ENCODE measurements at places on chromosomes 2 and 18. TPM values are rescaled to one million over a fixed set of nuclear protein-coding genes. Genes with fewer than 3 reads are reported as not detected.

DNA sequence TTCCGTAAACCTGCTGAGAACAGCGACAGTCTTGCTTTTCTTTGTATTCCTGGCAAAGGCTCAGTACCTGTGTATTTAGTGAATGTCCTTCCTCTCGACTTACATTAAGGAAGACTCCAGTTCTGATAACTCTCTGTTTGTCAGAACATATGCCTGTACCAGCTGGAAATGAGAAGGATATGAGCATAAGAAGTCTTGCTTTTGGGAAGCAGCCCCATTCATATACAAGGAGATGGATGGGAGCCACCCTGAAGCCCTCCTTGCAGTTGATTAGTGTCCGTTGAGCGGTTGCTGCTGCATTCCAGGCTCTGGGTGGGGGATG lies 59.8 kb downstream of the SH3BP4 start:
- peak overlapping the region; percentile 72 for H3K27ac ChIP-seq
- H3K4me1 ChIP-seq: peaks cover 48% of the 10 kb centered on the region
- no peak for DNase-seq
- peaks cover 5% of the 10 kb centered on the region for H3K36me3 ChIP-seq
- H3K27me3 ChIP-seq: peaks cover 8% of the 10 kb centered on the region
- peak overlapping the region; percentile 18 for H3K4me3 ChIP-seq

- no peaks in the 10 kb centered on the region for H3K27me3 ChIP-seq
- no peak overlapping the region for H3K4me3 ChIP-seq
- DNase-seq: no peak
- H3K4me1 ChIP-seq: no peaks in the 10 kb centered on the region
Measured at GRCh38 chr2:124079045-124079444, 54.0 kb downstream of the CNTNAP5 start.

GRCh38 chr2:23456881-23457760 lies 72.1 kb downstream of the KLHL29 start:
- H3K4me3 ChIP-seq: no peak overlapping the region
- no peak overlapping the region for H3K27ac ChIP-seq
- no peaks in the 10 kb centered on the region for H3K27me3 ChIP-seq
- no peak for DNase-seq
- H3K4me1 ChIP-seq: peaks cover 28% of the 10 kb centered on the region

TUBA3D gene
- total RNA-seq: not detected

DNA sequence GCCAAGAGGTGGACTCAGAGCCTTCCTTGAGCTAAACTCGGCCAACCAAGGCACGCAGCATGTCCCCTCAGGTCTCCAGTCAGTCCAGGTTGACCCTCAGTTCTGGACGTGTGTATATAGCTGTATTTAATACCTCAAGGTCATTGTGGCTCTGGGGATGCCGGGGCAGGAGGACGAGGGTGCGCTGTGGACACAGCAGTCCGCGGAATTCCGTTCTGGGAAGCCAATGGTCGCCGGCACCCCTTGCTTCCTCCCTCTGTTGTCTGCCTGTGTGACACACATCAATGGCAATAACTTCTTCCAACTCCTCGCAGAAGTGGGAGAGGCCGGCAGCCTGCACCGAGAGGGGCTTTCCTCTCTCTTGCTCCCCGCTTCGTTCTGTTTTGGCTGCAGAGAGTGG lies 27.7 kb downstream of the LBH start:
- H3K27me3 ChIP-seq: peaks cover 9% of the 10 kb centered on the region
- H3K27ac ChIP-seq: no peak overlapping the region
- H3K4me1 ChIP-seq: peaks cover 26% of the 10 kb centered on the region

DSG1 gene
- total RNA-seq: not detected

DNA sequence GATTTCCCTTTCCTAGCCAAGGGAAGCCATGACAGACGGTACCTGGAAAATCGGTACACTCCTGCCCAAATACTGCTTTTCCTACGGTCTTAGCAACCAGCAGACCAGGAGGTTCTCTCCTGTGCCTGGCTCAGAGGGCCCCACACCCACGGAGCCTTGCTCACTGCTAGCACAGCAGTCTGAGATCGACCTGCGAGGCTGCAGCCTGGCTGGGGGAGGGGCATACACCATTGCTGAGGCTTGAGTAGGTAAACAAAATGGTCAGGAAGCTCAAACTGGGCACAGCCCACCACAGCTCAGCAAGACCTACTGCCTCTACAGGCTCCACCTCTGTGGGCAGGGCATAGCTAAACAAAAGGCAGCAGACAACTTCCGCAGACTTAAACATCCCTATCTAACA lies 6.8 kb upstream of the CD207 start:
- H3K27ac ChIP-seq: no peak overlapping the region
- no peak overlapping the region for H3K4me3 ChIP-seq
- no peak for DNase-seq
- no peaks in the 10 kb centered on the region for H3K4me1 ChIP-seq

DNA sequence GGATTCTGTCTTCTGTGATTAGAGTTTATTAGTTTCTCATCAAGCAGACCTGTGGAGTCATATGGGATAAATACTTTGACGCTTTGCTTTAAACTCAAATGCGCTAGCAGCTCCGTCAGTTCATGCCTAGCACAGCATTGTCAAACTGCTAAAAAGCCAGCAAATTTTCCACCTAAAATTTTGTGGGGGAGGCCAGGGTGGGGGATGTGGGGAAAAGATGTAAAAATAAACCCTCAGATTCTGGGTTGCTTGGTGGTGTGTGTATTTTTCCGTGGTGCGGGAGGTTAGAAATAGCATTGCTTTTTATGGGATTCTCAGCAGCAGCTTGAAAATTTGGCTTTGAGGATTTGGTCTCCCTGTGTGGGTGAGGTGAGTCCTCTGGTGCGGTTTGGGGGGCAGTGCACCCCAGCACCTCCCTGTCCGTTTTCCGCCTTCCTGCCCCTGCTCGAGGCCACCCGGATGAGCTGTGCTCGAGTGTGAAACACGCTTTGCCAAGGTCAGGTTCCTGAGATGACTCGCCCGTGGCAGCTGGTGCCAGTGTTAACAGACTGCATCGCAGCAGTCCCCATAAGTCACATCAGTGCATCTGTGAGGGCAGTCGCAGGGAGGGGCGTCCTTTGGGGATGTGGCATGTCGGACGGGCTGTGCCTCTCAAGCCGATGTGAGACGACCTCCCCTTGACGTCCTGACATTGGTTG lies 65.9 kb downstream of the LDLRAD4 start:
- H3K4me1 ChIP-seq: peaks cover 13% of the 10 kb centered on the region
- peak; percentile 49 for DNase-seq
- H3K4me3 ChIP-seq: no peak overlapping the region

IL36A gene
- not detected for total RNA-seq

SEPTIN10 gene
- 75.2 TPM for total RNA-seq

- no peaks in the 10 kb centered on the region for H3K4me1 ChIP-seq
- DNase-seq: no peak
- no peaks in the 10 kb centered on the region for H3K36me3 ChIP-seq
- H3K27ac ChIP-seq: no peak overlapping the region
- H3K27me3 ChIP-seq: no peaks in the 10 kb centered on the region
Measured at GRCh38 chr2:180753809-180754761, 226.3 kb upstream of the UBE2E3 start.

RFX8 gene
- 1.0 TPM for total RNA-seq

DNA sequence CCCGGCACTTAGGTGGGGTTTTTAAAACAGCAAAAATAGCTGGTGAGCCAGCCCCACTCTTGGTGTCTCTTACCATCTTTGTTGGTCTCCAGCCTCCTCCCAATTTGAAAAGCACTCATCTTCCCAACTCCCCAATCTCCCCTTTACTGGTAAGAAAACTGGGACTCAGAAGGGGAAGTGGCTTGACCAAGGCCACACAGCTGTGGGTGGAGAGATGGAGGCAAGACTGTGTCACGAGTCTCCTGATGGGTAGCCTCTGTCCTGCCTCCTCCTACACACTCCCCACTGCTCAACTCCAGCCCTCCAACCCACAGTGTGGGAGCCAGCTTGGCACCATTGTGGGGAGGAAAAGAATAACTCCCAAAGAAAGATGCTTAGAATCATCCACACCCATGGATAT lies 140.4 kb downstream of the SMAD2 start:
- H3K27me3 ChIP-seq: peaks cover 5% of the 10 kb centered on the region
- H3K27ac ChIP-seq: no peak overlapping the region
- no peak overlapping the region for H3K4me3 ChIP-seq
- DNase-seq: no peak
- H3K36me3 ChIP-seq: peaks cover 15% of the 10 kb centered on the region

KCMF1 gene
- total RNA-seq: 46.8 TPM

GRCh38 chr2:70509565-70509964 lies 44.1 kb downstream of the TGFA start:
- H3K27ac ChIP-seq: no peak overlapping the region
- peaks cover 7% of the 10 kb centered on the region for H3K27me3 ChIP-seq
- peaks cover 19% of the 10 kb centered on the region for H3K4me1 ChIP-seq
- no peaks in the 10 kb centered on the region for H3K36me3 ChIP-seq

GRCh38 chr18:67300498-67300897 lies 216.0 kb downstream of the DSEL start:
- no peaks in the 10 kb centered on the region for H3K4me1 ChIP-seq
- peaks cover 2% of the 10 kb centered on the region for H3K27me3 ChIP-seq
- H3K4me3 ChIP-seq: no peak overlapping the region
- H3K36me3 ChIP-seq: peaks cover 8% of the 10 kb centered on the region
- no peak overlapping the region for H3K27ac ChIP-seq

DNA sequence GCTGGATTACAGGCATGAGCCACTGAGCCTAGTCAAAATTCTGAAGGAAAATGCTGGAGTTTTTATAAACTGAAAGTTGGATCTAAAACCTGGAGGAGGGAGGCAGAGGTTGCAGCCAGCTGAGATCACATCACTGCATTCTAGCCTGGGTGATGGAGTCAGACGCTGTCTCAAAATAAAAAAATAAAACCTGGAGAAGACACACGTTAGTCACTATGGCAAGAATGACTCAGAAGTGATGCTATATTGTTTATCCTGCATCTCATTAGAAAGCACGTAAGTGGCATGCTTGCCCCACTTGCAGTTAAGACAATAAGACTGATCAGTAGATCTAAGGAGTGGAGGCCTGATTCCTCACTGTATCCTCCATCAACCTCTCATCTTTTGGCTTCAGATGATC lies 106.6 kb upstream of the STON1 start:
- no peak overlapping the region for H3K27ac ChIP-seq
- H3K4me3 ChIP-seq: no peak overlapping the region
- DNase-seq: no peak
- H3K36me3 ChIP-seq: no peaks in the 10 kb centered on the region

- peak; percentile 81 for DNase-seq
- no peak overlapping the region for H3K27ac ChIP-seq
- peaks cover 2% of the 10 kb centered on the region for H3K27me3 ChIP-seq
- peaks cover 6% of the 10 kb centered on the region for H3K36me3 ChIP-seq
- peak overlapping the region; percentile 65 for H3K4me3 ChIP-seq
- H3K4me1 ChIP-seq: no peaks in the 10 kb centered on the region
Measured at GRCh38 chr2:109510136-109511028, 103.4 kb downstream of the SEPTIN10 start.

POTEJ gene
- total RNA-seq: not detected

GRCh38 chr2:3814706-3815245 lies 111.4 kb downstream of the DCDC2C start:
- H3K4me3 ChIP-seq: no peak overlapping the region
- peaks cover 1% of the 10 kb centered on the region for H3K27me3 ChIP-seq
- H3K27ac ChIP-seq: no peak overlapping the region
- no peaks in the 10 kb centered on the region for H3K4me1 ChIP-seq

KIF3C gene
- total RNA-seq: 210 TPM

- no peaks in the 10 kb centered on the region for H3K36me3 ChIP-seq
- no peak for DNase-seq
- H3K27me3 ChIP-seq: no peaks in the 10 kb centered on the region
- H3K27ac ChIP-seq: no peak overlapping the region
Measured at GRCh38 chr2:207513551-207514257, 16.1 kb upstream of the CREB1 start.

GRCh38 chr2:196955036-196955435 lies 28.5 kb upstream of the PGAP1 start:
- peaks cover 2% of the 10 kb centered on the region for H3K4me1 ChIP-seq
- no peaks in the 10 kb centered on the region for H3K36me3 ChIP-seq
- H3K4me3 ChIP-seq: no peak overlapping the region
- H3K27me3 ChIP-seq: peaks cover 1% of the 10 kb centered on the region
- no peak overlapping the region for H3K27ac ChIP-seq

GRCh38 chr2:21326152-21326551 lies 202.4 kb downstream of the TDRD15 start:
- H3K27me3 ChIP-seq: no peaks in the 10 kb centered on the region
- peaks cover 4% of the 10 kb centered on the region for H3K4me1 ChIP-seq
- H3K36me3 ChIP-seq: no peaks in the 10 kb centered on the region
- H3K4me3 ChIP-seq: no peak overlapping the region
- no peak overlapping the region for H3K27ac ChIP-seq

DNAJC5G gene
- total RNA-seq: not detected

ACADL gene
- total RNA-seq: not detected

CDKL4 gene
- total RNA-seq: not detected

DPYSL5 gene
- 313 TPM for total RNA-seq

CXCR1 gene
- total RNA-seq: not detected

DNA sequence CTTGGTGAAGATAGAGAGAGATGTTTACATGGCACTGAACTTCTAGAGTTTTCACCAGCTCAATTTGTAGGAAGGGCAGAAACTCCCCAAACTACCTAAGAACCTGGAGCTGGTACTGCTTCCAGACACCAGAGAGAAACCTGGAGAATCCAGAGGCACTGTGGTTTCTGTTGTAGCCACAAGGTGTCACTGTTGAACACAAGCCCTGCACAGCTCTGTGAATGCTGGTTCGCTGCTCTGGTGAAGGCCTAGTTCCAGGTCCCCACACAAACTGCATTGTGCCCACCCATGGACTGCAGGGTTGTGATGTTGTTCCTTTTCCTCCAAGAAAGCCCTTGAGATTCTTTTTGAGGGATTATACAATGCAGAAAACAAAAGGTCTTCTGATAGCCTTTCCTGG lies 150.5 kb upstream of the HS6ST1 start:
- peaks cover 4% of the 10 kb centered on the region for H3K27me3 ChIP-seq
- H3K36me3 ChIP-seq: peaks cover 15% of the 10 kb centered on the region
- no peak for DNase-seq
- no peak overlapping the region for H3K27ac ChIP-seq
- H3K4me1 ChIP-seq: peaks cover 2% of the 10 kb centered on the region

DNA sequence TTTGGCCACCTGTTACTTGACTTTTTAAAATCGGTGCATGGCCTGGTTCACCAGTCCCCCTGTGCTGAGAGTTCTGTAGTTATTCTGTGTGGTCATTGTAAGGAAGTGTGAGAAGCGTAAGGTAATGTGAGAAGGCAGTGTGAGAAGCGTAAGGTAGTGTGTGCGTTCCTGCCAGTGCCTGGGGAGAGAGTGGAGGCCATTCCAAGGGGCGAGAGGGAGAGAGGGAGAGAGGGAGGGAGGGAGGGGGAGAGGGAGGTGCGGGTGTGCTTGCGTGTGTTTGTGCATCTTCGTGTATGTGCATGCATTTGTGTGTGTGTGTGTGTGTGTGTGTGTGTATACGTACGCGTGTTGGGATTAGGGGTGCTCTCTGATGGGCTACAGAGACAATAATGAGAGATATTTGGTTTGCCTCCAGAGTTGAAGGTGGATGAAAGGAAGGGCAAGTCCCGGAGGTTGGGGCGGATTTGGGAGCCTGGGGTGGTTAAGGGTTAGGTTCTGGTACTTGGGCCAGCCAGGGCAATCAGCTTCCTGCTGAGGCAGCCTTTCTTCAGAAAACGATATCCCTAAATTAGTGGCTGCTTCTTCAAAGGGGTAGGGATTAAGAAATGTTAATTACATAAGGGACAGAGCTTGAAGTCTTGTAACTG lies 53.7 kb downstream of the SGPP2 start:
- H3K27ac ChIP-seq: no peak overlapping the region
- no peaks in the 10 kb centered on the region for H3K36me3 ChIP-seq

AMER3 gene
- 20.6 TPM for total RNA-seq

- no peak for DNase-seq
- no peaks in the 10 kb centered on the region for H3K4me1 ChIP-seq
- no peaks in the 10 kb centered on the region for H3K36me3 ChIP-seq
Measured at GRCh38 chr18:74977041-74977440, 231.9 kb downstream of the PTGR3 start.

- H3K27ac ChIP-seq: no peak overlapping the region
- no peaks in the 10 kb centered on the region for H3K4me1 ChIP-seq
- H3K4me3 ChIP-seq: no peak overlapping the region
- no peak for DNase-seq
Measured at GRCh38 chr18:73366713-73367112, 498.9 kb upstream of the NETO1 start.

CRYGC gene
- total RNA-seq: not detected

Data from glutamatergic neuron (in vitro differentiated cells).